Stimulated activated CD4-positive, alpha-beta T cell treated with anti-CD3 and anti-CD28 coated beads, Interleukin-12 subunit alpha, Interleukin-12 subunit beta, amount 100 ng/mL, for 24 hours (primary cell): ENCODE measurements at places on chromosomes 1 and 21.

GRCh38 chr1:15028102-15028501 is 125.4 kb upstream of the TMEM51 start:
- DNase-seq: no peak

GRCh38 chr1:171841931-171842761 is 848 bp downstream of the DNM3 start:
- no peak for DNase-seq

DNA sequence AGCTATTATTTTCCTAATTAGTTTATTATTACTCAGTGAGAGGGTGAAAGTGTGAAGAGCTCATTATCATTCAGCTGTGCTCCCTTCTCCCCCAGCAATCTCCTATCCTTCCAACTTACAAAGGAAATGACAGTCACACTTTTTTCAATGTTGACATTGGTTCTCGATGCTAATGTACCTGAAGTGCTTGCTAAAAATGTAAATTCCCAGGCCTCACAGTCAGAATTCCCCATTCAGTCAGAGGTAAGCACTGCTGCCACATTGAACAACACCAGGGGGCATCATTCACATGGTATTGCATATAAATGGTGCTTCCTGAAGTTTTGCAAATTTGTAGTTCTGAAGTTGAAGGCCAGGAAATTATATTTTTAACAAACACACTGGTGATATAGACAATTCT is 132.7 kb upstream of the FOXD3 start:
- no peak for DNase-seq

- DNase-seq: no peak
These were observed 120.4 kb upstream of the PTGFR start for GRCh38 chr1:78370356-78370755.

DNA sequence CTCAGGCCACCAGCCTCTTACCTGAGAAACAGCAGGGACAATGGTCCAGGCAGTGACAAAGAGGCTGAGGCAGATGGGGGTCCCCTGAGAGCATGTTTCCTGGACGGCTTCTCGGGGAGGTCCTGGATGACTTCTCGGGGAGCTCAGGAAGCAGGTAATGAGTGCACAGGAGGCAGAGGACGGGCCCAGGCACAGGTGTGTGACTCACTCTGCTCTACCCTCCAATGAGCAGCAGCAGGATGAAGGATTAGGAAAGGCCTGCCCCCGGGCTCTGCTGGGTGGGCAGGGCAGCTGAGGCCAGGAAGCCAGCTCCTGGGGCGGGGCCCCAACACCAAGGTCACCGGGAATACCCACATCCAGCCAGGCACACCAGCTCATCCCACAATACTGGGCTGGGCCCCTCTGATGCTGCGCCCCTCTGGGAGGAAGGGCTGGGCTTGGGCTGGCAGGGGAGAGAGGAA is 17.2 kb upstream of the PTAFR start:
- no peak for DNase-seq

DNA sequence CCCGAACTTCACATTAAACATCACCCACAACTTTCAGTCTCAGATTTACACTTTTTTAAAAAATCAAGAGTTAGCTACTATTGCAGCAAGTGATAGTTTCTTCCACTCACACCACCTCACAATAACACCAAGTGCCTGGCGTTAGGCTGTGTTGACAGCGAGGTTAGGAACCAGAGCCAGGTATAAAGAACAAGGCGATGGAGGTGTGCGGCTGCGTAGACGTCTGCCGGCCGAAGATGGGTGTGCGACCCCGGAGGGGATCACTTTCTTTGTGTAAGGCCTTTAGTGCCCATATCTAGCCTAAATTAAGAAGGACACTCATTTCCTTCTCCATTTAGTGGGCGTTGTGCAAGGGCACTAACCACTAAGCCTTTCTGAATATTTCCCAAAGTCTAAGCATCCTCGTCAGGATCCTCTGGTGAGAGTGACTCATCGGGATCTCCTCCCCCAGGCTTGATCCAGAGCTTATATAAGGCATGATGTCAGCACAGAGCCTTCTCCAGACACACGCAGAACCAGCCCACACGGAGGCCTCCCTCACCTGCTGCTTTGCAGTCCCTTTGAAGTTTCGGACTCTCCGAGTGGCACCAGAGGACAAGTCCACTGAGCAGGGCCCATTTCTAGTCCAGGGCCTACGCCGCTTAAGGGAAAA is 11.8 kb downstream of the NHLH2 start:
- DNase-seq: no peak

GRCh38 chr21:15203740-15204139 is 138.9 kb upstream of the NRIP1 start:
- no peak for DNase-seq

DNA sequence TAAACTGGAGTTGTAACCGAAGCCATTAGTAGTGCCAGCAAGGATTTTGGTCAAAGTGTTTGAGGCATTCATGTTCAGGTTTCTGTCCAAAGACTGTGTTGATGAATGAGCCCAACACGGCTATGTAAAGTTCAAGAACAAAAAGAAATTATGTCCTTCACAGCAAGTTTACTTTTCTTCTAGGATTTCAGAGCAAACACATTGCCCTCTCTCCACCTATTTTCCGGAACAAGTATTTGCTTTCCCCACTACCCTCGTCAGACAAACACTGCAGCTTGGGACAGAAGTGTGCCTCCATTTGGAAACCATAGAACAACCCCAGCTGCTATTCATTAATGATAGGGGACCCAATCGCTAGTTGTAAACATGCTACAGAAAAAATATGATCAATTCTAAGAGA is 151.4 kb upstream of the C1orf105 start:
- no peak for DNase-seq

DNA sequence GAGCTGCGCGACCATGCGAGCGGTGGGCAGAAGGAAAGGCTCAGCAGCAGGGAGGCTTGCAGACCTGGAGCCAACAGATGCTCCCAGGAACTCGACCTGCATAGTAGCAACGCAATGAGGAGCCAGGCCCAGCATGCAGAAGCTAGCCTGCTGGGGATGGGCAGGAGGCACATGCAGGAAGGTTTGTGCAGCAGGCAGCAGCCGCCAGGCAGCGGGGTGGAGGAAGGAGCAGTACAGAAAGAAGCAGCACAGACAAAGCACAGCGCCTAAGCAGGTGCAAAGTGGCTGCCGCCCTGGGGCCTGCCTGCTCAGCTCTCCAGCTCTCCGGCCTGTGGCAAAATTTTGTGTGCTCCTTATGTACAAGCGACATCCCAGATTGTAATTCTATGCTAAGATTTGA is 213.5 kb upstream of the MAP1LC3C start:
- no peak for DNase-seq

DNA sequence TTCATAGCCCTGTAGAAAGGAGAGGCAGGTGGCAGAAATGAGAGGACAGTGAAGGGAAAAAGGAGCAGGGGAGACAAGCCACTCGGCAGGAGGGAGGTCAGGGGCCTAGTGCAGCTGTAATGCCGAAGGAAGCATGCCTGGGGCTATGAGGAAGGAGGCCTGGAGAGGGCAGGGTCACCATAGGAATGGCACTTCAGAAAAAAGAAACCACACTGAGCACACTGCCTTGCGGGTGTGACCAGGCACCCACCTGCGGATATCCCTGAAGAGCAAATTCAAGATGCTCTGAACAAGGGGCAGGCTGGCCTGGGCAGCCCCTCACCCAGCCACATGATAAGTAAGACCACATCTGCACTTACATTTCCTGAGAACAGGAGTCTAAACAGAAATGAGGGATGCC is 104.7 kb downstream of the JAK1 start:
- no peak for DNase-seq

GRCh38 chr1:162361349-162361748 is 15.3 kb downstream of the SPATA46 start:
- DNase-seq: no peak

GRCh38 chr1:45340816-45341466 is 701 bp upstream of the MUTYH start:
- DNase-seq: no peak

GRCh38 chr1:184820956-184821355 is 66.3 kb upstream of the EDEM3 start:
- no peak for DNase-seq

DNA sequence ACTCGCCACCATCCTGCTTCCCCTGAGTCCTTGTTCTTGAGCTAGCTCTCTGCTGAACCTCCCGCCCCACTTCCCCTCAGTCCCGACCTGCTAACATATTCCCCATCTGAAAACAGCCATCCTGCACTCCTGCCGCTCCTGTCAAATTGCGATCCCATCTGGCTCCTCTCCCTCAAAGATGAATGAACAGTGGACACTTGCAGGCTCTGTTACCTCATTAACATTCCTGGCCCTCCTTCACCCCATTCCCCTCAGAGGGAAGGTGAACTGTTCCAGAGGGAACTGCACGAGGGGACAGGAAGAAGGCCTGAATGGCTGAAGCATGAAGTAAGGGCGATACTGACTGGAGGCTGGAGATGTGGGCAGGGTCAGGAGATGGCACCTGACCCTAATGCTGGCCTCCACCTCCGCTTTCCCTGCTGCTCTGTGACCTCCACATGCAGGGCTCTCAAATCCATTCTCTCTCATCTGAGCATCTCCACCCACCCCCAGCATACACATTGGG is 7.4 kb upstream of the CELSR2 start:
- DNase-seq: no peak

DNA sequence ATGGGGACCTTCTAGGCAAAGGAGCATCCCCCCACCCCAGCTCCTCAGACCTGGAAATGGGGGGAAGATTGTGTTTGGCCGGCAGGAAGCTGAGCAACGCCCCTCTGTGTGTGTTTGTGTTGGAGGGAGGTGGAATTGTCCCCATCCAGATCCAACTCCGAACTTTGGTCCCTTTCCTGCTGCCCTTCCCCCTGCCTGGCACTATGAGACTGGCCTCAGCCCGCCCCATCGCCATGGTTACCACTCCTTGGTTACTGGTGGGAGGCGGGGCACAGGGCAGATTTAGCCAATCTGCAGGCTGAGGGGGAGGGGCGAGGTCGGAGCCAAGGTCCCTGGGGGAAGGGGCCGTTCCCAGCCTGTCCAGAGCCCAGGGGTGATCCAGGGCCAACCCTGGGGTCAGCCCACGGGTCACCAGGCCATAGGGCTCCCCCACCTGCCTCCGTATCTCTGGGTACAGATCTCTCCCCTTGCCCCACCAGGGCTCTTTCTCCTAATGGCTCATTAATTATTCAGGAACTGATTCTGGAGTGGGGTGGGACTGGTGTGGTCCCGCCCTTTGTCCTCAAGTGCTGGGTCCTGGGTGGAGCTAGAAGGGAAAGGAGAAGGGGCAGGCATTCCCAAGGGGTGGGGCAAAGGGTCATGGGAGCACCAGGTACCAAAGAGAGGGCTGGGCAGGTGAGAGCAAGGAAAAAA is 15.2 kb downstream of the PTPRF start:
- no peak for DNase-seq

DNA sequence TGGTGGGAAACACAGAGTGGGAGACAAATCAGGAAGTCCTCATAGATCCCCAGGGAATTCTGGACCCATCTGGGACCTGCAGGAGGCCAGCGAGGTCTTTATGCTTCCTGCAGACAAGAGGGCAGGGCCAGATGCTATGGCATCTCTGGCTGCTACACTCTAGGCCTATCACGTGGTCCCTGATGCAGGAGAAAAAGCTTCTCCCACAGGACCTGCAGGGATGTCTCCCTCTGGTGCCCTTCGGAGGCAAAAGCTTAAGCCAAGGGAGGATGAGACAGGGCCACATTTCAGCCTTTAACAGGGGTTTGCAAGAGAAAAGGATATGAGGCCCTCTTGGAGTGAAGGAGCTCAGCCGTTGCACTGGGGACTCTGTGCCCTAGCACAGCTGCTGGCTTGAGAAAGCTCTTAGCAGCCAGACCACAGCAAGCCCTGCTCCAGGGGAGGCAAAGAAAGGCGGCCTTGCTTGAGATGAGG is 243.0 kb downstream of the C1orf94 start:
- DNase-seq: no peak

- DNase-seq: no peak
These were observed 53.8 kb upstream of the PPP2R5A start for GRCh38 chr1:212231372-212231771.

GRCh38 chr1:190104961-190105360 is 372.7 kb downstream of the BRINP3 start:
- DNase-seq: no peak

DNA sequence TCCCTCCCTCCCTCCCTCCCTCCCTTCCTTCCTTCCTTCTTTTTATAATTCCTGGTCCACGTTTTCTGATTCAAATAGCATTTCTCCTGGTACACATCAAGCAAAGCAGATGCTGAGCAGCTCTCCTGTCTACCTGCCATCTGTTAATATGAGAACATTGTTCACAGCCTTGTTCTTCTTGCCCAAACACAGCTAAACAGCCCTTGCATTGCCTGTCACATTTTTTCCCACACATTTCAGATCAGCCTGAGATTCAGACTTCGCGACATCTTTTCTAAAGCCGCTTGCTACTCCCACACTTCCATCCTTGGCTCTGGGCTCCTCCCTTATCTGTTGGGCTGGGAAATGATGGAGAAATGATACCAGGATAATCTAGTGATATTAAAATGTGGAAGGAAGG is 200.5 kb downstream of the PCP4 start:
- no peak for DNase-seq

GRCh38 chr1:101217148-101217547 is 19.7 kb upstream of the S1PR1 start:
- no peak for DNase-seq

GRCh38 chr21:20802631-20803260 is 195.5 kb upstream of the NCAM2 start:
- DNase-seq: no peak

GRCh38 chr1:186996816-186997215 is 168.1 kb downstream of the PLA2G4A start:
- no peak for DNase-seq

DNA sequence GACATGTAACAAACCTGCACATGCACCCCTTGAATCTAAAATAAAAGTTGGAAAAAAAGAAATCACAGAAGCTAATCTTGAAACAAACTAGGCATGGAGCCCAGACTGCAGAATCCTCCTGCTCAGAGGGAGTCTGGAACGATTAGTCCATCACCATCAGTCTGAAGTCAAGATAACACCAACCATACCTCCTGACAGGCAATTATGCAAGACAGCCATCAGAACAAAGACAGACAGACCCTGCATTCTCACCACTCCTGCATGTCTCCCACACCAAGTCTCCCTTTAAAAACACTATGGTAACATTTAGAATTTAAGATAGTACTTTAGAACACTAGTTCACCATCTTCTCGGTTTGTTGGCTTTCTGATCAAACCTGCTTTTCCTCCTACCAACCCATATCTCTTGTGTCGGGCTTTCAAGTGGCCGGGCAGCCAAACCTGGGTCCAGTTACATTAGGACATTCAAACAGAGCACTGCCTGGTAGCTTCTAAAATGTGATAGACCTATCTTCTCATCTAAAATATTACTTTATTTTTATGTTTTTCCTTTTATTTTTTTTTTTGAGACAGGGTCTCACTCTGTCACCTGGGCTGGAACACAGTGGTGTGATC is 10.1 kb downstream of the YARS1 start:
- DNase-seq: no peak

DNA sequence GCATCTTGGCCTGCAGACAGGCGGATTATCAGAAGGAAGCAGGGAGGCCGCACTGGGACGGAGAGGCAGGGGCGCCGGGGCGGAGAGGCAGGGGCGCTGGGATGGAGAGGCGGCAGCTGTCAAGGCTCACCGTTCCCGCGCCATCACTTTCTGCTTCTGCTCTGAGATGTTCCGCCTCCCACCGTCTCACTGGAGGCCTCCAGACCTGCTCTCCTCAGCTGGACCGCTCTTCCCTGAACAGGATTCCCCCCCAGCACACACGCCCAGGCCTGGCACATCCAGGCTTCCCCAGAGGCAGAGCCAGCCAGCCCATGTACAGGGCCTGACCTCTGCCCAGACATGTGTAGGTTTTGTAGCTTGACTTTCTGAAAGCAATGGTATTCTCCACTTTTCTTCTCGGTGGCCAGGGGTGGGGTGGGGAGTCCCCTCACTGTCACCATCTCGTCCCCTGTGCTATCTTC is 84.1 kb downstream of the RIPK4 start:
- no peak for DNase-seq
